ENCODE measurements at places on chromosomes 13 and 19.

GRCh38 chr19:531753-532560 is at the start of gene CDC34:
TSS of gene CDC34 (plus strand) at chr19:531760. CDS start at chr19:531932, 172 bp downstream.
- peak; percentile 23 for DNase-seq

DNA sequence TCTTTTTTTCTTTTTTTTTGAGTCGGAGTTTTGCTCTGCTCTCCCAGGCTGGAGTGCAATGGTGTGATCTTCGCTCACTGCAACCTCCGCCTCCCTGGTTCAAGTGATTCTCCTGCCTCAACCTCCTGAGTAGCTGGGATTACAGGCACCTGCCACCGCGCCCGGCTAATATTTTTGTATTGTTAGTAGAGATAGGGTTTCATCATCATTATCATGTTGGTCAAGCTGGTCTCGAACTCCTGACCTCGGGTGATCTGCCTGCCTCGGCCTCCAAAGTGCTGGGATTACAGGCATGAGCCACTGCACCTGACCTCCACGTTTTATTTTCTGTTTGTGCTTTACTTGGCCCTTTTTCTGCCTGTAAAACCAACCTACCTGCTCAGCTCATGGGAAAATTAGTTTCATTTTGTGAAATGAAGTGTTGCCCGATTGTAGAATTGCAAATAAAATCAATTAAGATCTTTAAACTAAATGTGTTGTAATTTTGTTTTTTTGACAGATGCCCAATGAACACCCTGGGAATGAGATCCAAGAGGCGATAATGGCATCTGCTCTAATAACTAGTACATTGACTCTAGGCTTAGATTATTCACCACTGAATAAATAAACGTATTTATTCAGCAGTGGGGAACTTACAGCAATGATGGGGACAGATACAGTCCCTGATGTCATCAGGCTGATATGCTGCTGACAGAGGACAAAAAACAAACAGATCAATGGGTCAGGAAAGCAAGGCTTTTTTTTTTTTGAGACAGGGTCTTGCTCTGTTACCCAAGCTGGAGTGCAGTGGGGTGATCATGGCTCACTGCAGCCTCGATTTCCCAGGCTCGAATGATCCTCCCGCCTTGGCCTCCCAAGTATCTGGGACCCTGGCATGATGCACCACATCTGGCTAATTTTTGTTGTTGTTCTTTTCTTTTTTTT is 2.2 kb upstream of the RAB11B start:
- no peak for DNase-seq

DNA sequence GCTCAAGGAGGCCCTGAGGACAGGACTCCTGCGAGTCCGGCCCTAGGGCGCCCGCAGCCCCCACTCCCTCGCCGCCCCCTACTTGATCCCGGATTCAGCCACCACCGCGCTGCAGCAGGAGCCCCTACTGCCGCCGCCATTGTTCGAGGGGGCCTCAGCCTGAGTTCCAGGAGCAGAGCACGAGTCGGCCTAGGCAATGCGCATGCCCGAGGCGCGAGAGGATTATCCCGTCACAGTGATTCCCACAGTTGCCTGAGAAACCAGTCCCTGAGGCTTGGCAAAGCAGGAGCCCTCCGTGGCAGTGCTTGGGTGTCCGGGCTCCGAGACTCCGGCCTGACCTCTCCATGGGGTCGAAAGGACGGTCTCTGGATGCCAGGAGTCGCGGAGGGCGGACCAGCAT is 68.4 kb upstream of the ZNF420 start:
- DNase-seq: no peak

DNA sequence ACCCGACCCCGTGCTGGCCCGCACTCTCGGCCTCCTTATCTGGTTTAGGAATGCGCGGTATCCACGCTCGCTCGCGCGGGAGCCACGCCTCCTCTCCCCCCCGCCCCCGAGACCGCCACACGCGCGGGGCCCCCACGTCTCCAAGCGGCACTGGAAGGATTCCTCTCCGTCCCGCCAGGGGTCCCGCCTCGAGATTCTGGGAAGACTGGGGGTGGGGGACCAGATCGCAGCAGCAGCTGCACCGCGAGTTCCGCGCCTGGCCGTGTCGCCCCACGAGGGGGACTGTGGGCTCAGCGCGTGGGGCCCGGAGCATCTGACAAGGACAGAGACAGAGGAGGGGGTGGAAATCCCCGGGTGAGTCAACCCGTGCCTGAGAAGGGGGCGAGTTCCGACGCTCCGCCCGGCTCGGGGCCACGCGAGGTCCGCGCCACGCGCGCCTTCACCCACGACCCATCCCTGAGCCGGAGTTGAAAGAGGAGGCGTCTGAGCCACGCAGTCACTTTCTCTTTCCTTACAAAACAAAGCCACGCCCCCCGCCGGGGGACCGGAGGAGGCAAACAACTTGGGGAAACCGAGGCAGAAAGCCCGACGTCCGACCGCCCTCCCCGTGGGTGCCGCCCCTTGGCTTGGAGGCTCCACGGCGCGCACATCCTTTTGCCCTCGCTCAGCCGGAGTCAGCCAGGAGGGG is 814 bp downstream of the S1PR2 start:
- peak; percentile 19 for DNase-seq

DNA sequence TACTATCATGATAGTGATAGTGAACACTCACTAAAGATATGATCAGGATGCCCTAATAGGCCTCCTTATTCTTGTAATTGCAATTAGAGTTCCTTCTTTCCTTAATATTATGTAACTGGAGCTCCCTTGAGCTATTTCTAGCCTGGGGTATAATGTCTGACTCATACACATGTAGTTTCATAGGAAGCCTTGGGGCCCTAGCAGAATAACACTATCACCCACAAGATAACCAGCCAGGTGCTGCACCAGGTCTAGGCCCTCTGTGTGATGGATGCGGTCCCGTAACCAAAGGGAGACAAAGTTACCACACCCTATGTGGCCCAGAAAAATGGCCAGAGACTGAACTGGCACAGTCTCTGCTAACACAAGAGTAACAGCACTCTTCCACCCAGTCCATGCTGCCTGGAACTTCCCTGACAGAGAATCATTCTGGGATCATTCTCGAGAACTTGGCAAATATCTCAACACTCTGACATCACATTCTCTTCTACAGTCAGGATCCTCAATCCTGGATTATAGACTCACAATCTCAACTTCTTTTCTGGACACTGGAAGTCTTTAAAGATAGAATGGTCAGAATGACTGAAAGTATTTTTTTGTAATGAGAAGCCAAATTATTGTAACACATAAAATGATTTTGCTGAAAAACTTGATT is 32.6 kb upstream of the IGFL4 start:
- DNase-seq: peak; percentile 40

DNA sequence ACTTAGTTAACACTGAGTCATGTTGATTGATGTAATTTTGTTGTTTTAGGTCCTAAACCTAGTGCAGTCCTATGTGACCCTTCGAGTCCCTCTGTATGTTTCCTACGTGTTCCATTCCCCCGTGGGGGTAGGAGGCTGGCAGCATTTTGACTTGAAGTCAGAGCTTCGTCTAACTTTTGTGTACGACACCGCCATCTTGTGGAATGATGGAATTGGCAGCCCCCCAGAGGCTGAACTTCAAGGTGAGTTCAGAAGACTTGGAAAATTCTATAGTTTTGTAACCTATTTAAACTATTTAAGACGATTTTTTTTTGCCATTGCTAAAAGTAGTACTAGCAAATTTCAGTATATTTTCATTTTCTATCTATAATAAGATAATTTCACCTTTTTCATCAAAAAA is 117.9 kb downstream of the STOML3 start:
- DNase-seq: peak; percentile 50

DNA sequence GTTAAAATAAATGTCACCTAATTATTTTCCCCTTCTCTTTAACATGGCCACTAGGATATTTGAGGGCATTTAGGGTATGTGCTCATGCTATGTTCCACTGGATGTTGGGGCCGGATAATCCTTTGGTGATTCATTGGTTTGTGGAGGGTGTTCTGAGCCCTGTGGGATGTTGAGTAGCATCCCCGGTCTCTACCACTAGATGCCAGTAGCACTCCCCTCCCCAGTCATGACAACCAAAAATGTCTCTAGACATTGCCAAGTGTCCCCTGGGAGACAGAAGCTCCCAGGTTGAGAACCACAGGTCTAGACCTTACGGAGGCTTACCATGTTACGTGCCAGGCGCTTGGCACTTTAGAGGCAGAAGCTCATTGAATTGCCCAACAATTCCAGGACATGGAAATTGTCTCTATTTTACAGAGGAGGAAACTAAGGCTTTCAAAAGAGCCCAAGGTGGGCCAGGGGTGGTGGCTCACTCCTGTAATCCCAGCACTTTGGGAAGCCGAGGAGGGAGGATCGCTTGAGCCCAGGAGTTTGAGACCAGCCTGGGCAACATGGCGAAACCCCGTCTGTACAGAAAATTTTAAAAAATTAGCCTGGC is 14.1 kb downstream of the SHANK1 start:
- peak; percentile 88 for DNase-seq

Data from ELR (cell line).